Activated CD4-positive, alpha-beta T cell treated with anti-CD3 and anti-CD28 coated beads for 36 hours (primary cell): ENCODE measurements at places on chromosomes 5 and 9.
A peak's percentile ranks its signal among the peaks of the same experiment; 100 is the strongest.

DNA sequence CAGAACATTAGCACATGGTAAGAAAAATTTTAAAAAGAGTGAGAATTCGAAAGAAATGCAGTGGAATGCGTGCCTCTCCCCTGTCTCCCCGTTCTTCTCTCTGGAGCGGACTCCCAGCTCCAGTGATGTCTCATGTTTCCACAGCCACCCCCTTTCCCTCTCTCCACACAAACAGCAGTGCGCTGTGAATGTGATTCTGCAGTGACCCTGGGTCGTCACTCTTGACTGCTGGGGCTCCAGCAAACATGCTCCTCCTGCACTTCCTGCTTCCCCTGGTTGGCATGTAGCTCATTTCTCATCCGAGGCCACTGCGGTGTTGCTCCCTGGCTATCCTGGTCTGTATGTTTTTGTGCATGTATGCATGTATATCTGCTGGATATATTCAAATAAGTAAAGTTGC lies 13.3 kb downstream of the PHF2 start:
- no peak for DNase-seq

DNA sequence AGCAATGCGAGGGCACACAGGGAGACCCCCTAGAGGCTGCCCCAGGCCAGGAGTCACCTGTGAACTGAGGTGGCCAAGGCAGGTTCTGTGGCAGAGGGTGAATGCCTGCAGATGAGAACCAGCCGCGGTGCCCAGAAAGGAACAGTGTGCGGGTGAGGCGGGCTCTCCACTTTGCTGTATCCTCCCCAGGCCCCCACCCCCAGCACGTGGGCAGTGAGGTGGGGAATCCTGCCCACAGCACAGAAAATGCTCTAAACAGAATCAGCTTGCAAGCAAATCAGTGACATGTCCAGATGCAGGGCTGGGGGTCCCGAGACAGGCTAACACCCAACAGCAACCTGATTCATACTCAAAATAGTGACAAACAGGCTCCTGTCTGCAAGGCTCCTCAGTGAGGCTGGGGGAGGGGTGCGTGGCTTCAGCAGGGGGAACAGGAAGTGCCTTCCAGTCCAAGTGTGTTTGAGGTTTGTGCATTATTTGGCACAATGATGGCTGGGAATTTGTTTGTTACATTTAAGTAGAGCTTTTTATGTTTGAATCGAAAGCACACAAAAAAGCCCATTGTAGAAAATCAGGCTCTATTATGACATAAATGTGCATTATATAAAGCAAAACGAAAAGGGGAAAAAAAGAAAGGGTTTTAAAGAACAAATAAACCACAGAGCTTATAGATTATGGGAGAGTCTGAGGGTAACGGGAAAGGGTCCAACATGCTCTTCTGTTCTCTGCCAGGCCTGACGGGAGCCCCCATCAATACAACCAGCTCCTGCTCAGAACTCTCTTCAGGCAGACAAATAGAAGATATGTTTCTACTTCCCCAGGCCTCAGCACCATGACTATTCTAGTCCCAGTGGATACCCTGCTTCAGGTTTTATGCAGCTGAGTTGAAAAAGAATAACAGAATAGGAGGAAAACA lies 201.3 kb downstream of the HSD17B3 start:
- peak; percentile 32 for DNase-seq

- no peak for DNase-seq
Observed at GRCh38 chr5:79108792-79109191, 2.8 kb upstream of the BHMT start.

DNA sequence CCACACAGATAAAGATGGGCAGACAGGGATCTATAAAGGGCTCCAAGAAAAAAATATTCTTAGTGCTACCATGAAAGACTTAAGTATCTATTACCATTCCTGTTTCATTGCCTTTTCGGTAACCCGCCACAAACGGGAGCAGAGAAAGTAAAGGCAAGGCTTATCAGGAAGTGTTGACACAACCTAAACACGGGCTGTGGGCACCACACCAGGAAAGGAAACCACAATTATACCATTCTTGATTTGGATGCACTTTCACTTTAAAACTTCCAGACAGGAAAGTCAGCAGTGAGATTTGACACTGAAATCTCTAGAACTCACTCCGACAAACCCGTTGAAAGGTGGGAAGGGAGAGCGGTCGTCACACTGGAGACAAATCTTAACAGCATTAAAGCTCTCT lies 6.5 kb downstream of the TLE1 start:
- DNase-seq: no peak

- DNase-seq: no peak
Observed at GRCh38 chr9:129445794-129446306, 175.1 kb downstream of the C9orf50 start.

DNA sequence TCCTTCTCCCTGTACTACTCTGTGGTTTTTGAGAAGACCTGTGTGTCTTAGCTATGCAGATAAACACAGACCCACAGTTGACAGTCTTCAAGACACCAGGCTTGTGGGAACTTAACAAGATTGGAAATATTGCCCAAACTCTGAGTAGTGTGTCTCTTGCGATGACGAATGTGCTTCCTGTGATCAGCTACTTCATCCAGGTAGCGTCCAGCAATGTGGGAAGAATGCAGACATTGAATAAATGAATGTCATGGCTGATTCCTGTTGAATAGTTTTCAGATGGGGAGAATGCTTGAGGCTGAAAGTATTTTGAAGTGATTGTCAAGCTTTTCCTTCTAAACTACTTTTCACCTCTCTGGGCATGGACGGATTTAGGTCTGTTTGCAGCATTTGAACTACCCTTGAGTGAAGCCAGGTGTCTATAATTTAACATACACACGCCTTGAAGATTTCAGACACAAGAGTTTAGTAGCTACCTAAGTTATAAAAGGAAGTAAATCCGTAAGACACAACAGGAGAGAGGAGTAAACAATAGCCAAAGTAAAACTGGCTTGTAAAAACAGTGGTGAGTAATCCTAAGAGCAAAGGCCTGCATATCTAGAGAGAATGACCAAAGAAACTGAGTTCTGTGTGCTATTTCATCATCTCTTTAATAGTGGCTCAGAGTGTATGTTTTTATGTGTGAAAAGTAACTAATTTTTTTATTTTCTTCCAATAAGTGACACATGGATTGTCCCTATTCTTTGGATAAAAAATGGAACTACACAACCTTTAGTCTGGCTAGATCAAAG lies 30.0 kb upstream of the ARL14EPL start:
- DNase-seq: no peak

DNA sequence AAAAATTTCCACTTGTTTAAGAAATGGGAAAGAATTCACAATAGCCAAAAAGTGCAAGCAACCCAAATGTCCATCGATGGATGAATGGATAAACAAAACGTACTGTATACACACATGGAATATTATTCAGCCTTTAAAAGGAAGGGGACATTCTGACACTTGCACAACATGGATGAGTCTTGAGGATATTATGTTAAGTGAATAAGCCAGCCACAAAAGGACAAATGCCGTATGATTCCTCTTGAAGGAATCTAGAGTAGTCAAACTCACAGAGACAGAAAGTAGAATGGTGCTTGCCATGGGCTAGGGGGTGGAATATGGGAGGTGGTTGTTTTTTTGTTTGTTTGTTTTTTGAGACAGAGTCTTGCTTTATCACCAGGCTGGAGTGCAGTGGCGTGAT lies 3.8 kb upstream of the ATP6V0E1 start:
- no peak for DNase-seq

DNA sequence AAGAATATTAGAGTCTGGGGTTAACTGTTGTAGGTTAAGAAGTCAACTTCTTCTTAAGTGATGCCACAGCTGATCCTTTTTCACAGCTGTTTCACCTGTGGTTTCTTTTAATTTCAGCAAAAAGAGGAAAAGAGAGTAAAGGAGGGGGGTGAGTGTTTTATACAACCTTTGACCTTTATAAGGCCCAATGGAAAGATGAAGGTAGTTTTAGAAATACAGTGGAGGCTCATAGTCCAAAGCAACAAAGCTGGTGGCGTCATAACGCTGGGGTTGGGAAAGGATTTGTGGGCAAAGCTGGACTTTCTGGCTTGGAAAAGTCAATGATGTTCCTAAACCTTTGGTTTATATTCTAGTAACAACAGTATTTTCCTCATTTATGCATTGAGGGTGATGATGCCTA lies 49.5 kb downstream of the RCL1 start:
- no peak for DNase-seq

DNA sequence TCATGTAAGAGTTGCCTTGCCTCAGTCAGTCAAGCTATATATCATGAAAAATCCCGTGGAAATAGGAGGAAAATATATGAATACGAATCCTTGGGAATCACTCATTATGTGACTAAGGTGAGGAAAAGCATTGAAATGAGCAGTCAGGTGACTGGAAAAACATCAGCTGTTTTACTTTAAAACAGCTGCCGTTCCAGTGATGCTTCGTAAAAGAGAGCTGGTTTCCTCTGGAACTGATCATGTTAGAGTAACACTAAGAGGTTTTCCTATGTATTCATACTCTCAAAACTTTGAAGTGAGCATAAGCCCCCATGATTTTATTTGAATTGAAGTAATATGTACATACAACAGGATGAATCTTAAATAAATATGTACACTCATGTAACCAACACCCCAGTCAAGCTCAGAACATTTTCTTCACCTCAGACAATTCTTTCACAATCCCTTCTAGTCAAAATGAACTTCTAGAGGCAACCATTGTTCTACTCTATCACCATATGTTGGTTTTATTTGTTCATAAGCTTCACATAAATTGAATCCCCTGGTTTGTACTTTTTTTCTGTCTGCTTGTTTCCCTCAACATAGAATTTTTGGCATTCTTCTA lies 107.7 kb downstream of the SLC25A46 start:
- no peak for DNase-seq

DNA sequence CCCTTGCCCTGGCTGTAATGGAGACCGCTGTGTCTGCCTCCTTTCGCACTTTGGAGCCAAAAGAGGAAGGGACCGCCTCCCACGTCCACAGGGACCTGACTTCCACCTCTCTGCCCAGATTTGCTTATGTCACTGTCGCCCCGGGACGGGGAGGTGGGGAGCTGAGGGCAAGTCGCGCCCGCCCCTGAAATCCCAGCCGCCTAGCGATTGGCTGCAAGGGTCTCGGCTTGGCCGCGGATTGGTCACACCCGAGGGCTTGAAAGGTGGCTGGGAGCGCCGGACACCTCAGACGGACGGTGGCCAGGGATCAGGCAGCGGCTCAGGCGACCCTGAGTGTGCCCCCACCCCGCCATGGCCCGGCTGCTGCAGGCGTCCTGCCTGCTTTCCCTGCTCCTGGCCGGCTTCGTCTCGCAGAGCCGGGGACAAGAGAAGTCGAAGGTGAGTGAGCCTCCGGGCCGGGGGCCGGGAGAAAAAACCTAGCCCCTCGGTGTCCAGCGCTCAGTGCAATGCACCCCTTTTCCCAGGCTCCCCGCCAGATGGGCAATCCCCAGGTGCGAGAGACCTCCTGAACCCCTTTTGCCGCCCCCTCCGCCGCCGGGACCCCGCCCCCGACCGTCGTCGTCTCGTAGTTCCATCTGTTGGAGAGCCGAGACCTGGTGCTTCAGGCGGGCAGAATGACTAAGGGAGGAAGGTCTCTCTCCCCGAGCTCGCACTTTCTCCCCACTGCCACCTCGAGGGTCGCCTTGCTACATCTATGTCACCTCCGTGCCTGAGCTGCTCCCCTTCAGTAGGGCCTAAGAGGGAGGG lies at the start of gene GPX3:
GPX3 (plus strand) TSS at position 288 of the 807 bp plus-strand sequence; CDS start at position 352, 64 bp downstream.
- DNase-seq: peak; percentile 49

- DNase-seq: no peak
Observed at GRCh38 chr9:71984831-71985281, 73.4 kb downstream of the C9orf85 start.

GRCh38 chr5:176844706-176845391 lies 34.5 kb downstream of the UNC5A start:
- DNase-seq: no peak

- DNase-seq: no peak
Observed at GRCh38 chr5:75460942-75461610, 50.4 kb downstream of the CERT1 start.

DNA sequence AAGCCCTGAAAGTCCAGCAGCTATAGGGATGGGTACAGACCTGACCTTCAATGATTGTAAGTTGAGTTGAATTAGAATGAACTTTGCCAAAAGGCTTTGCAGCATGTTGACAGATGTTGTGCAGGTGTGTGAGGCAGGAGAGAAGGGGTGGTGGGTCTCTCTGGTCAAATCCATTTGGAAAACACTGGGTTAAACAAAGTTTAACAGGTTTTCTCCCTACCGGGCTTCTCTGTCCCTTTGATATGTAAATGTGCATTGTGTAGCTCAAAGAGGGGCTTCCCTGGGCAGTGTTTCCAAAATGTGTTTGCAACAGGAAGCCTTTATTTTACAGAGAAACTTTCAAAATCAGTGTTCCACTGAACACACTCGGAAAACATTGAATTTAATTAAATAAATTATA lies 72.1 kb upstream of the BRINP1 start:
- DNase-seq: no peak

DNA sequence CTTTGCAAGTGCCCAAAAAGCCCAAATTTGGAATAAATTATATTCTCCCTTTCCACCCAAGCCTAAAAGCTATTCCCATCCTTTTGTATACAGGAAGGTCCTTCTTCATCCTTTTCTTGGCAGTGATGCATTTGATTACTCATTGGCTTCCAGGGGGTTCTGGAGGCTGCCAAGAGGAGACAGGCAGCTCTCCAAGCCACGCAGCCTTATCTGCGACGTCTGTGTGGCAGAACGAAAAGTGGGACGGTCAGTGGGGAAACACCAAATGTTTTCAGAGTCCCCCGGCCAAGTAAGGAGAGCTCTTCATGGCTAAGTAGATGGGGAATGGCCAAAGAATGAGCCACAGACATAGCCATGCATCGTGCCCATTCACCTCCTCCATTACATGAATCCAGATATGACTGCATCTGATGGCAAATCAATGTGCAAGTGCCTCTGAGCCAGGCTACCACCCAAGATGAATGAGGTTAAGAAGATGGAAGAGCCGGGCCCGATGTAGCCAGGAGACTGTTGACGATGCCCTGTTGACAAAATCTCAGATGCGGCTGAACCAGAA lies 12.1 kb downstream of the ADAM19 start:
- DNase-seq: no peak

DNA sequence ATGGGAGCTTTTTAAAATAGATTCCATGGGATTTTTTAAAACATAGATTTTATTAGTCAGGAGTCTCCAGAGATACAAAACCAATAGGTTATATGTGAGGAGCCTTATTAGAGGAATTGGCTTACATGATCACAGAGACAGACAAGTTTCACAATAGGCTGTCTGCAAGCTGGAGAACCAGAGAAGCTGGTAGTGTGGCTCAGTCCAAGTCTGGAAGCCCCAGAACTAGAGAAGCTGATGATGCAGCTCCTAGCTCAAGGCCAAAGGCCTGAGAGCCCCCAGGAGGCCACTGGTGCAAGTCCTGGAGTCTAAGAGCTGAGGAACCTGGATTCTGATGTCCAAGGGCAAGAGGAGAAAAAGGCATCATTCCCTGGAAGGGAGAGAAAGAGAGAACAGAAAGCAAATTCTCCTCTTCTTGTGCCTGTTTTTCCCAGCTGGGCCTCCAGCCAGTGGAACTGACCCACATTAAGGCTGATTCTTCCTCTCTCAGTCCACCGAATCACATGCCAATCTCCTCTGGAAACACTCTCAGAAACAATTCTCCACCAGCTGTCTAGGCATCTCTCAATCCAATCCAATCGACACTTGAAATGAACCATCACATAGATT lies 59.3 kb downstream of the AHRR start:
- DNase-seq: no peak

GRCh38 chr5:157651623-157652376 lies 438 bp downstream of the SOX30 start:
- peak; percentile 92 for DNase-seq
